Occipital lobe (tissue), 3 donors: ENCODE measurements at places on chromosomes 11 and 22.
A peak's percentile ranks its signal among the peaks of the same experiment; 100 is the strongest.

DNA sequence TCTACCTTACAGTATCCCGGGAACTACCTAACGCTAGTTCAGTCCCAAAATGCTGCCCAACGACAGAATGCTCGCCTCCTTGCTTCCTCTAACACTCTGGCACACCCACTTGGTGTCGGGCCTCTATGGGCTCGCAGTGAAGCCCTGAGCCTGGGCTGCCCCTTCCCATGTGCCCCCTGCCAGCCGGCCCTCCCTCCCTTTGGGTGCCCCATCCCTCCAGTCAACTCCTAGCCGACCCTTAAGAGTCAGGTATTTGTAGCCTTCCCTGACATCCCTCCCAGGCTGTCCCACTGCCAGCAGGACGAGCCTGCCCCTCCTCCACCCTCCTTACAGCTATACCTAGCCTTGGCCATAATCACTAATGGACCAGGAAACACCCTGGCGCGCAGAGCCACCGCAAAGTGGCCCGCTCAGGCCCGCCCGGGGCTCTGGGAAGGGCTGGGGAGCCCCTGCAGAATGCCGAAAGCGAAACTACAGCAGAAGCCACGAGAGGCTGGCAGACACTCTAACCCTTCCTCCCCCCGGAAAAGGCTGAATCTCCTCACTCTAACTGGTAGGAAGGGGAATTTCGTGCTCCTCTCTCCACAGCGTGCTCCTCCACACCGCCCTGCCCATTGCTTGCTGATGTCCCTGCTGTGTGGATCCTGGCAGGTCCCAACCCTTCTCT, 8.2 kb downstream of the CBX7 start:
- no peak for DNase-seq

DNA sequence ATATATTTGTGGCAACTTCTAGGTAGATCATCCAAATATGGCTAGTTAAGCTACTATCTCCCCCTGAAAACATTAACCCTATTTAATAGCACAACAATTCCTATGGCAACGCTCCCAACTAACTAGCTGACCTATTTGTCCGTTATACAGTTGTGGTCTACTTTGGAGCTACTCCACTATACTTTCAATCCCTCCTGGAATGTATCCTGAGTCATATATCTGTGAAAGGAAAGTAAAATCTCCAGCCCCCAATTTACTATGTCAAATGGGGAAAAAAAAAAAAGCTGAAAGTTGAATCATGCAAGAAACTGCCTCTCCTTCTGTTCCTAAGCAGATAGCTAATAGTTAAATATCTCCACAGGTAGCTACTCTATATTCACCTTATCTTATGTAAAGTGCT, 128.5 kb downstream of the CD44 start:
- DNase-seq = no peak

GRCh38 chr11:47595029-47595428, 818 bp upstream of the C1QTNF4 start:
- no peak for DNase-seq

GRCh38 chr11:3140291-3140603, 24.9 kb downstream of the OSBPL5 start:
- DNase-seq = no peak

DNA sequence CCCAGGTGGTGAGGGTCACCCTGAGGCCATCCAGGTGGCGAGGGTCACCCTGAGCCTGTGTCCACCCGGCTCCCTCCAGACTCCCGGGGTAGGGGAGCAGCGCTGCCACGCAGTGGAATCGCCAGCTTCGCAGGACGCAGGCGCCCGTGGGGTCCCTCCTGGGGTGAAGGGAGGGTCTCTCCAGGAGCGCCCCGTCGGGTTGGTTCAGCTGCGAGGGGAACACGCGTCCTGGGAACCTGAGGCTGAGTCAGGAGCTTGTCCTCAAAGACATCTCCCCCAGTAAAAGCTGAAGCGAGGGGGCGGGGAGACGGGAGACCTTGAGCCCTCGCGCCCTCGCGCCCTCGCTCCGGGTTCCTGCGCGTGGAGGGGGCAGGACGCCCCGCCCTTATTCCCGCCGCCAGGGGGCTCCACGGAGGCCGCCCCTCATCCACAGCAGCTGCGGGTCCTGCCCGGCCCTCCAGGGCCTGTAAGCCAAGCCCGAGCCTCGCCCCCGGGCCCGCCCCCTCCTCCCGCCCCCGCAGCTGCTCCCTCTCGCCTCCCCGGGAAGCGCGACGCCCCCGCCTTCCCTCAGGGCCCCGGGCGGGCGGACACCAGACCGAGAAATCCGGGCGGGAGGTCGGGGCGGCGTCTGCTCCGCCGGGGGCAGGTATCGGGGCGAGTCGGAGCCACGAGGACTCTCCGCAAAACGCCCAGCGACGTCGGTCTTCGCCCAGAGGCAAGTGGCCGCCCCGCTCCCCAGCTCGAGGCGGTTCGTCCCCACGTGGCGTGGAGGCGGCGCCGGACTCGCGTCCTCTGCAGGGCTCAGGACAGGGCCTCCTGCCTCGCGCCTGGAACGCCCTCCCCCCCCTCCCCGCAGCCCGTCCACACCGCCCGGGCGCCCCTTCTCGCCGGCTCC, 22.8 kb downstream of the PIM3 start:
- DNase-seq = no peak

DNA sequence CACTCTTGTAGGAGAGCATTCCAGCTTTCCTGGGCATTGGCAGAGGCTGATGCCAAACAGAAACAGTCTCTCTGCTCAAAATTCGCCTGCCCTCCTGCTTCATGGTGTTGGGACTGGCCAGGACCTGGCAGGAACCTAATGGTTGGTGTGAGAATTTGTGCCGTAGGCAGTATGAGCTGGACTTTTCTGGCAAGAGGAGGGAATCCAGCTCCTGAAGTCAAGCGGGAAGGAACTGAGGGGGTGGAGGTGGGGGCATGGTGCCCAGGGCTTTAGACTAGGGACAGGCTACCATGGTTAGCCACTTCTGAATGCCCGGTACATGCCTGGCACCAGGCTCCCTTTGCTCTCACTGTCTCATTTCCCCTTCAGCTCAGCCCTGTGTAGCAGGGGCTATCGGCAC, 6.9 kb upstream of the TOMM22 start:
- no peak for DNase-seq

DNA sequence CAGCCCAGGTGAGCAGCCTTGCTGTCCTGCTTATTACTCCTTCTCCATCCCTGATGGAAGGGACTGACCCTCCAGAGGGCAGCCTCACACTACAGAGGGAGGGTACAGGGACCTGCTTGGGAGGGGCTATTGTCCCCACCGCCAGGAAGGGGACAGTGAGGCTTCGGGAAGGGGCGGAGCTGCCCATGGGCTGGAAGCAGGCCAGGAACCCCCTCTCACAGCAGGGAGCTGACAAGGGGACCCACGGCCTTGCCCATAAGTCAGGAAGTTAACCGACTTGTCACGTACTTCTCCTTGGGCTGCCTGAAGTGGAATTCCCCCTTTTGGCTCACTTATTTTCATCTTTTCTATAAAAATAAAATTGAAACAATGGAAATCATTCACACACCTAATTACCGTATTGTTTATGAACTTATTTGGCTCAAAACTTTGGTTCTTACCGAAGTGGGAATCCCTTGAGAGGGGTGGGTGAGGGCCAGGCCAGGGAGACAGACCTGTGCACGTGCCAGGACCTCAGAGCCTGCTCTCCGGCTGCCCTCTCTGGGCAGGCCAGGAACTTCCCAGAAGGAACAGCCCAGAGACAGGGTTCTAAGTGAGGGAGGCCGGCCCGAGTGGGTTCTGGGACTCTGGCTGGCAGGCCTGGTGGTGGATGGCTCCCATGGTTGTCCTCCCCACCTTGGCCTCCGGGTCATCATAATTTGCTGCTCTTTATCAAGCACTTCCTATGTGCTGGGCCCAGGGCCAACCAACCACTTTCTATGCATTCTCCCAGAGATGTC, 5.8 kb downstream of the MGAT3 start:
- no peak for DNase-seq

DNA sequence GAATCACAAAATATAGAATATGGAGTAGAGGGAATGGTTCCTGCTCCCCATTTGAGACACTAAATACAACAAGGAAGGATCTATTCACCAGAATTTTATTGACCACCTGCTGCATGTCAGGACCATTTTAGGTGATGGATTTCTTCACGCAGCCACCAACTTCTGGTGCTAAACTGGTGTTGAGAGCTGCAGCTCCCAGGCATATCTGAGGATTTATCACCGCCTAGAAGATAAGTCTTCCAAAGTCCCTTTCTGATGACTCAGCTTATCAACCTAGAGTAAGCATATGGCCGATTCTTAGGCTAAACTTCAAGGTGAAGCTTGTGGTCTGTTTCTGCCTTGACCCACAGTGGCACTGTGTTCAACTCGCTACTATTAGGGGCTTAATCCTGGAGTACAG, 6.7 kb downstream of the DDI1 start:
- DNase-seq = no peak

- peak; percentile 41 for DNase-seq
Observed at GRCh38 chr11:64523456-64524157, 67.4 kb upstream of the SLC22A12 start.

DNA sequence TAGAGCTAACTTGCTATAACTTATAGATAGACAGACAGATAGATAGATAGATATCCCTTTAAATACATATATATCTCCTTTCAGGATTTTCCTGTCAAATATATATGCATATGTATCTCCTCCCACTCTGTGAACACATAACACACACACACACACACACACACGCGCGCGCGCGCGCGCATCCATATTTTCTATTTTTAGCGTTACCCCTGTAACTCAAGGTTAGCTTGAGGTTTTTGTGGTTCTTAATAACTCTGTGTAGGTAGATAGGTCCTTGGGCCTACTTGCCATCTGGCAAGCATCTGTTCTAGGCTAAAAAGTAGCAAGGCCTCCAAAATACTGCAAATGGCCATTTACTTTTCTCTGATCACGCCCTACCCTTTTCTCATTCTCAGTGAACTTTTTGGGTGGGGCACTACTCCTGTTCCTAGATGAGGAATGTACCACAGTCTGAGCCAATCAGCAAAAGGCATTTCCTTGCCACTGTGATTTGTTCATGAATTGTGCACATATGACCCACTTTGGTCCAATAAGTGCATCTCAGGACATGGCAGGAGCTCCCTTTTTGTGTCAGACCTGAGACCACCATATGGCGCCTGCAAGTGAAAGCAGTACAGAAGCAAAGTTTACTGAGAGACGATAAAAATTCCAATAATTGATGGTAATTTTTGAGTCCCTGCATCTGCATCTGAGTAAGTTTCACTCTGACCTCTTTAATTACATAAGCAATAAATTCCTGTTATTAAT, 740.5 kb upstream of the API5 start:
- no peak for DNase-seq

GRCh38 chr11:32171445-32171844, 80.6 kb downstream of the RCN1 start:
- no peak for DNase-seq

GRCh38 chr11:128757235-128757711, 63.4 kb downstream of the FLI1 start:
- DNase-seq = no peak

DNA sequence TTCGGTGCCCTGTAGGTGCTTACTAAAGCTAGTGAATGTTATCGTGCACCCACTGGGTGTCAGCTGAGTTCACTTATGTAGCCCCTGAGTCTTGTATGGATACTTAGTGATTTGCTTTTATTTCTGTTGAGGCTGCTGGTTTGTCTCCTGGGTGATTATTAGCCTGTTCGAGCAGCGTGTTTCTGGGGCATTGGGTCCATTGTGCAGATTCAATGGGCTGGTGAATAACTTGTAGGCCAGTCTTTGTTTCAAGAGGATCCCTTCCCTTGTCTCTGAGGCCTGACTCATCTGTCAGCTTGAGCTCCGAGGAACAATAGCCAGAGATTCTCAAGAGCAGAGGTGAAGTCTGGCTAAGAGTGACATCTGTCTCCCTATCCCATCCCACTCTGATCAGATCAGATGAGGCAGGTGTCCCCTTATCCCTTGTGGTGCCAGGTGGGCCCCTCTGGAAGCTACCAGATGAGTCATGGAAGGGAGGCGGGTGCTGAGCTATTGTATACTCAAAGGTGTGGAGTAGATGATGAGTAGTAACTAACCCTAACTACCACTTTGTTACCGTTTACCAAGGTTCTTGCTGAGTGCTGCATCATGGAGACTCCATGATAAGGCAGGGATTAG, 3.7 kb downstream of the MIAT start:
- DNase-seq = no peak

- peak; percentile 69 for DNase-seq
Observed at GRCh38 chr11:131762346-131763110, 392.1 kb downstream of the NTM start.

DNA sequence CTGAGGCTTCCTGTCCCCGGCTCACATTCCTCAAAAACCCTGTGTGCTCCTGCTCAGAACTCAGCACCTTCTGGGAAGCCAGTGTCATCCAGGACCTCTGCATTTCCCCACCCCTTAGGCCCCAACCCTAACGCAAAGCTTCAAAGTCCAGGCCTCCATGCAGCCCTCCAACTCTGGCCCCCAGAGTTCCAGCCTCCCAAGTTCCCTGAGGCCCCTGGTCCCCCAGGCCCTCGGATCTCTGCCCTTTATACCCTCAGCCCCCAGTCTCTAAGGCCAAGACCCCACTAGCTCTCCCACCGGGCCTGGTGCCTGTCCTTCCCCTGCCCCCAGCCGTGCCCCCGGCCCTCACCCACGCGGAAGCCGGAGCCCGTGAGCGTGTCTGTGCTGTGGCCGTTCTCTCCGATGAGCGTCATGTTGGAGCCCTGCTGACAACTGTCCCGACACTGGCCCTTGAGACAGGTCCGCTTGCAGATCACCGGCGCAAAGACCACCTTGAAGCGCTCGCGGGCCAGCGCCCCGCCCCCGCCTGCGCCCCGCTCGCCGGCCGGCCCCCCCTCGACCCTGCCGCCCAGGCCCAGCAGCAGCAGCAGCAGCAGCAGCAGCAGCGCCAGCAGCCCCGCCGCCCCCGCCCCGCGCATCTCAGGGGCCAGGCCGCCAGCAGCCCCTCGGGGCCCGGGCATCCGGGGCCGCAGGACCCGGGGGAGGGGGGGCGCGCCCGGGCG, 718 bp downstream of the LTBP3 start:
- DNase-seq = no peak

GRCh38 chr22:49156662-49157285, 670.9 kb downstream of the BRD1 start:
- DNase-seq = no peak

DNA sequence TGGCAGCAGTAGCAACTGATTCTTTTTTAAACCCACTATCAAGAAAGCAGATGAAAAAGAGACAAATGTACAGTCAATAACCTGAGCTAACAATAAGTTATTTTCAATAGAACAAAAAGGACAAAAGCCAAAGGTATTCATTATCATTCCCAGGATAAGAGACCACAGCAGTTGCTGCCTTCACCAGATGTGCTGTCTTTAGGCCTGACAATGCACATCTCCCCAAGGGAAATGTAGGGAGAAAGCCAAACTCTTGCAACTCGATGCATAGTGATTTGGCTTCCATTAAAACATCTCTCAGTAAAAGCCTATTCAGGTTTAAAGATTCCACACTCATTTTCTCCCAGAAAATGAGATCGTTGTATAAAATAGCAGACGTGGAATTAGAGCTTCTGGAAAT, 210.7 kb downstream of the METTL15 start:
- no peak for DNase-seq

GRCh38 chr11:31874631-31875191, 63.6 kb upstream of the PAX6 start:
- no peak for DNase-seq
